Cerebellar nuclear complex (tissue), 1 donor: ENCODE measurements at places on chromosomes 1 and 21.

DNA sequence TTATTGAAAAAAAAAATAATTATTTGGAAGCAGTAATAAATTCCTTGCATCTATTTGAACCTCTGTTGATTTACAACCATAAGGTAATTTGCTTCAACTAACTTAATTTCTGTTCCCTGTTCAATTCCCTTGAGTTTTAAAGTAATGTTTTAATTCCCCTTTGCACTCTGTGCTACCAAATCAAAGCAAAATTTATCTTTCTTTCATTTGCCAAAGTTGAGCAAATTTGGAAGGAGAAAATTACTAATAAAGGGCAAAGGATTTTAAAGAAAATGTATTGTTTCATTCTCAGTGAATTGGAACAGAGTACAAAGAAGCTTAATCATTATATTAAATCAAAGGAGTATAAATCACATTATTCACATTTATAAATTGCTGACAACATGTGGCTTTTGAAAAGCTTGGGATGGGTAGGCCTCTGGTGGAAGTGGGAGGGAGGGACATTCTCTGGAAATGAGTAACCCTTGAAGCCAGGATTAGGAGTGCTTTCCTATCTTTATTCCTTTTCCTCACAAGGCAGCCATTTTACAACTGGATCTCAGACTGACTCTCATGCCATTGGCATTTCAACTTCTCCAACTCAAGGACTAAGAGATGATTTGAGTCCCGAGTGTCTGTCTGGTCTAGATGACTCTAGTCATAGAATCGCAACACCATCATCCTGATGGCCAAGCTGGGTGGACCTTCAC is 331.6 kb upstream of the DUSP10 start:
- DNase-seq: no peak

- no peak for DNase-seq
Observed at GRCh38 chr1:186152227-186152619, 222.8 kb downstream of the TPR start.

DNA sequence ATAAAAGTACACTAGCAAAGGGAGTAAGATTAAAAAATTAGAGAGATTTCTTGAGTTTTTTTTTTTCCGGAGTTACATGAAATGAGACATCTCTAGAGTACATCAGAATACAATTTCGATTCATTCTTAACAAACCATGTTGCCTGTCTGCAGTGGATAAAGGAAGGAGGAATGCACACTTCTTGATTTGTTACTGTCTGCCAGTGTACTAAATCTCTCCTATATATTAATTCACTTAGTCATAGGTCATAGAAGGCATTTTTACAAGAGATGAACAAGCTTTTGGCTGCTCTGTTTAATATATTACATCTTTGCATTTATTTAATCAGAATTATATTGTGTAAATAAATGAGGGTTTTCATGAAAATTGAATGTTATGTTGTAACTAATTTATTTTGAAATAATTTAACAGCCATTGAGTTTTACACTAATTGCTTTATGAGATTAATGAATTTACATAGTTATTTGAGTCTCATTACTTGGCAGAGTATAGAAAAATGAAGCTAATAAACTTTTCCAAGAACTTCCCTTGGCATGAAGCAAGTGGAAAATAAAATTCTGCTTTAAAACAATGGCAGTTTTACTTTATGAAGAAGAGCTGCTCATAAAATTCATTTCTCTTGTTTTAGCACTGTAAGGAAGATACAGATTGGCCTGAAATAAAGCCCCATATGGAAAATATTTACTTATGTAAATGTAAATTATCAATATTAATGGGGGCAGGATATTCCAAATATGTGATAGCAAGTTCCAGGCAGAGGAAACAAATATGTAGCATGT is 1284.7 kb downstream of the BRINP3 start:
- DNase-seq: no peak

DNA sequence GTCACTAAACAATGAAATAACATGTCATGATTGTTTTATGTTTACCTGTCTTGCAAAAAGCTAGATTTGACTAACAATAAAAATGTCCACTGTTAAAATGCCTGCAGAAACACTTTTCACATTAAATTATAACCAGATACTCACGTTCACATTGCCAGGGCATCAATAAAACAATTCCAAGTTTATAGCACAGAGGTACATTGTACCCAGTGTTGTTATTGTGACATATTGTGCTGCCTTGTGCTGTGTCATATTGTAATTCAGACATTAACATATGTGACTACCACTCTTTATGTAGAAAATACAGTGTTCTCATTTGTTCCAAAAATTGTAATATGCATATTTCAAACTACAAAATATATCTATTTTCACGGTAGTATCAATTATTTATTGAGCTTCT is 766.1 kb downstream of the NCAM2 start:
- DNase-seq: no peak

- no peak for DNase-seq
Observed at GRCh38 chr1:7555391-7556185, 215.5 kb upstream of the VAMP3 start.

DNA sequence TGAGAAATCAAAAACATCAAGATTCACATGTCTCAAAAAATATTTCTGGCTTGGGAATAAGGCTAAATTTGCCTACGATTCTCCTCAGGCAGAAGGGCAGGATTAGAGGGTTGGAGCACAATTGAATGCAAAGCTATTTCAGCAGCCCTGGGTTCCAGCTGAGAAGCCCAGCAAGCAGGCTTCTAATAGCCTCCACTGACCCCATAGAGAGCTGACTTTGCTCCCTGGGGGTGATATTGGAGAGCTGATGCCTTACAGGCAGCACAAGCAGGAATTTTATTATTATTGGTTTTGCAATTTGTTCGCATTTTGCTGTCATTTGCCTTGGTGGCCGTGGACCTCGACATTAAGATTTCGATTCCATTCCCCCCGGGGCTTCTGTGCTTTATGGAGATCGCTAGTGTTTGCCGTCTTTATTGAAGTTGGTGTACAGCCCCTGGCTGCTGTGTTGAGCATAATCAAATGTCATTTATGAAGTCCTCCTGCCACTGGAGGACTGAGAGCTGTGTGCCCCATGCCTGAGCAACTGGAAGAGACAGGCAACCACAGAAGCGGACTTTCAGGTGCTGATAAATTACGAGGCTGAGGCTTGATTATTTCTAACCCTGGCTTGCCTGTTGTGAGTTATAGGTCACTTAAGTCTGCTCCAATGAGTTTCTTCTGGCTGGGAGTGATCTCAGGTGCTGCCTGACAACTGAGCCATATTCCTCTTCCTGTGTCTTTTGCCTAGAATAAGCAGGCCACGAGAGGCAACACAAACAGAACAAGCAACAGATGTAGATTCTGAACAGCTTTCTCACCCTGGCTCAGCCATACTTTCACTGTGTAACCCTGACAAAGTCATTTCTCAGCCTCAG is 518.4 kb upstream of the CAMK1G start:
- DNase-seq: no peak

DNA sequence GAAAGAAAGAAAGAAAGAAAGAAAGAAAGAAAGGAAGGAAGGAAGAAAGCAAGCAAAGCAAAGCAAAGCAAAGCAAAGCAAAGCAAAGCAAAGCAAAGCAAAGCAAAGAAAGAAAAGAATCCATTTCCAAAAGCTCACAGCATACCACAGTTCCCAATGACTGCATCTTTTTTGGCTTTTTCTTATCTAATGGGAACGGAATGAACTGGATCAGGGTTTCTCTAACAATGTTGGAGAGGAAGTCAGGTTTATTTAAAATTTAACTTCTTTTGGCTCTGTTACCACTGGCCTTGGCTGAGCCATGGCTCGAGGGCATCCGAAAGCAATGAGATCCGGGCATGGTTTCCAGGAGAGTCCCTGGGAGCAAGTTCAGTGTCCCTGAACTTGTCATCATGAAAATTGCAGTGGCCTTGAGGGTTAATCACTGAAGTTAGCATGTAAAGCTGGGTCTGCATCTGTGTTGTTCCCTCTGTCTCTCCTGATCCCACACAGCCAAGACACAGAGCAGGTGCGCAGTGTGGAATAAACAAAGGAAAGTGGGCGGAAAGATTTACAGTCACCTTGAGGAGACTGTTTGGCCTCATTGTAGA is 34.6 kb upstream of the CTPS1 start:
- no peak for DNase-seq

- no peak for DNase-seq
Observed at GRCh38 chr1:110464340-110464739, 13.4 kb downstream of the PROK1 start.

- DNase-seq: no peak
Observed at GRCh38 chr1:161921491-161921890, 102.2 kb downstream of the OLFML2B start.

DNA sequence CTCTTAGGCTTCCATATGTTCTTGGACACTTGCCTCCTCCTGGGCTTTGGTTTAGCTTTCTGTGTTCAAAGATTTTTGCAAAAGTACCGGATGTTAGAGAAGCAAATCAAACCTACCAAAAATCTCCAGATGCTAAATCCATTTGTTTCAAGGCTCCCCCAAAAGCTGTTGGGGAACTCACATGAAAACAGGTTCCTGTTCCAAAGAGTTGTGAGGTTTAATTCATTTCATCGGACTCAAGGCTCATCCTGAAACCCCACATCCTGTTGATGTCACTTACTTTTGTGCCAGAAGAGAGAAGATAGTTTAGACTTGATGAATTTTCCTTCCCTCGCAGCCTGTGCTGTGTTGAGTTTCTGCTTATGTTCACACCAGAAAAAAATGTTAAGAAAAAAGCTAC is 41.7 kb upstream of the RXRG start:
- no peak for DNase-seq

GRCh38 chr21:34630536-34631143 is 15.7 kb upstream of the RCAN1 start:
- DNase-seq: no peak

DNA sequence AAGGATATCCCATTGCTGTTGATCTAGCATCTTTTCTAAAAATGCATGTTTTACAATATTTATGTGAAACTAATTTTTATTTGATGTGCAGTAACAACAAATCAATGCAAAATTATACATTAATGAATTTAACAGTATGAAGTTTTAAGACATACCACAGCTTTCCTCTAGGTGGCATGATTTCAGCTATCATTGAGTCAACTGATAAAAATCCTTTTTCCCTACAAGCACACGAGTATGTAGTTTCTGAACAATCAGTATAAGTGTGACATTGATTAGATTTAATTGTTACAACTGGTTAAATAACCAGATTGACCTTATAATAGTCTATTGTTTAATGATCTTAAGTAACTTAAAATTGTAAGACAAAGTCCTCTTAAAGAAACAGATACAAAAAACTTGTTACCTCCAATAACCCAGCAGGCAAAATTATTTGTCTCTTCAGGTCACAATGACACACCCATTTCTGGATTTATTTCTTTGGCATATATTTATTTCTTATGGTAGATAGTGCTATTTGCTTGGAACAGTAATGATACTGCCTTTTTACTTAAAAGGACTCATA is 5.8 kb upstream of the TGFB2 start:
- no peak for DNase-seq

DNA sequence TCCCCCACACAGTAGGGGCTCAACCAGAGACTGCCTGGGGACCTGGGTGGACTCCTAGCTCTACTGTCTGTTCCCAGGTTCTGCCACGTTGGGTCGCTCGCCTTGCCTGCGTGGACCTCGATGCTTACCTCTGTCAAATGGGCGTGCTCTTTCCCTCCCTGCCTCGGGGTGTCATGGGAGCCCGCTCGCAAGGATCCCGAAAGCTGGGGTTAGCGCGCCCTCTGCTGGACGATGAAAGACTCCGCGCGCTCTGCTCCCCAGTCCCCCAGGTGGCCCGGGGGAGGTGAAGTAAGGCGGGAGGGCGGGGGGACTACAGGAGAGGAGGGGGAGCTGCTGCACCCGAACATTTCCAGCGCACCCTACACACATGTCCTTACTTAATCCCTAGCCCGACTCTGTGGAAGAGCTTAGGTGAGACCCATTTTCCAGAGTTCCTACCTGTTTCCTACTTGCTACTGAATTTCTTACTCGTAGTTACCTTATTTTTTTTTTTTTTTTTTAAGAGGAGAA is 2.3 kb upstream of the BSND start:
- DNase-seq: no peak

DNA sequence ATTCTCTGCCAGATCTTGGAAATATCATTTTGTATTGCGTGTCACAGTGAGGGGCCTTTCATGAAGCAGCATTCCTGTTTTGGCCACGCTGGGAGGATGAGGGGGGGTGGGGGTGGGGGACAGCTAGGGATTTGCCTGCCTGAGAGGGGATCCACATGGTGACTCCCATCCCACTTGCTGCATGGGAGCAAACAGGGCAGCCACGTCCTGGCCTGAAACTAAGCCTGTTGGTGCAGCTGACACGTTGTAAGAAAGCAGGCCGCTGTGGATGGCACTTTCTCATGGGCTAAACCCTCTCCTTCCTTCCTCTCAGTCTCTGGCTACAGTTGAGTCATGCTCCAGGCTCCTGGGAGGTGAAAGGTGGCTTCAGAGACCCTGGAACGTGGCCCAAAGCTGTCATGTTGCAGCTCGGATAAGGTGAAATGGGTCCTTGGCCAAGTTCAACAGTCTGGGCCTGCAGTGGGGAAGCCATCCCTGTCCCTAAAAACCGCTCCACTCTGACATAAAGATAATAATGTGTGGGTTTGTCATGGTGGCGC is 346.7 kb upstream of the VAMP3 start:
- DNase-seq: no peak

DNA sequence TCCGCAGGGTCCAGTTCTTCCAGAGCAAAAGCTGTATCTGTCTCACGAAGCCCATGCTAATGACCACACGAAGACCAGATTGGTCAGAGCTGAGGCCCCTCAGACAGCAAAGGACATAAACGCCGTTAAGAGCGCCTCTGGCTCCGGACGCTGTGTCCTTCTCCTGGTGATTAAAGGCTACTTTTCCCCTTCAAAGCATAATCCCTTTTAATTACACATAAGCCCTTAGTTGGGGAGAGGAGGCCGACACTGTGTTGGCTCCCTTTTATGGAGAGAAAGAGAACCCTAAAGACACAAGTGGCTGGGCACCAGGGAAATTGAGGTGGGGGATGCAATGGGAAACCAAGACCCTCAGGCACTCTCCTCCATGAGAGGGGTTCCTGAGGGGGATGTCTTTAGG is at the start of gene ABCA4:
Gene ABCA4, minus strand, starts transcription at position 158 of the 400 bp plus-strand sequence. Its CDS starts 103 bp downstream, at position 55.
- DNase-seq: no peak

DNA sequence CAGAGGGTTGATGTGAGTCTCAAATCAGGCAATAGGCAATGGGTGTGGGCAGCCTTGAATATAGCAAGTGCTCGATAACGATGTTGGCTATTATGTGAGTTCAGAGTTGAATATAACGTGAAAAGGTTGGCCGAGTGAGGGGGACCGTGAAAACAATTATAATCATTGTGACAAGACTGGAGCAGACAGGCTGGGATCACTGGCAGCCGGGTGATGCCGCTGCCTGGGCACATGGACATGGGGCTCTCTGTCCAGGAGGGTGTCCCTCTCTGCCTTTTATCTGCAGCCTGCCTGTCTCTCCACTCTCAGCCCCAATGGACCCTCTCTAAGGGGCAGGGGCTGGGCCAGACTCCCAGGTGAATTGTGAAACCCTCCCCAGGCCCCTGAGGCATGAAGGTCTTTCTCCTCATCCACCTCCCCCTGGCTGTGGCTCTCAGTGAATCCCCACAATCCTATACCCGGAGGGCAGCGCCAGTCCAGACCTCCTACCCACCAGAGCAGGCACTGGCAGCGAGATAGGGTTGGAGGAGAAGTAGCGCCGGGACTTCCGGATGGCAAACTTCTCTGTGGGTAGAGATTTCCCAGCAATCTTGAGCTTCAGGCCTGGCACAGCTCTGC is 36.4 kb downstream of the TTC39A start:
- DNase-seq: no peak
